ENCODE measurements at places on chromosomes 4 and X. TPM values are rescaled to one million over a fixed set of nuclear protein-coding genes. Genes with fewer than 3 reads are reported as not detected.

DNA sequence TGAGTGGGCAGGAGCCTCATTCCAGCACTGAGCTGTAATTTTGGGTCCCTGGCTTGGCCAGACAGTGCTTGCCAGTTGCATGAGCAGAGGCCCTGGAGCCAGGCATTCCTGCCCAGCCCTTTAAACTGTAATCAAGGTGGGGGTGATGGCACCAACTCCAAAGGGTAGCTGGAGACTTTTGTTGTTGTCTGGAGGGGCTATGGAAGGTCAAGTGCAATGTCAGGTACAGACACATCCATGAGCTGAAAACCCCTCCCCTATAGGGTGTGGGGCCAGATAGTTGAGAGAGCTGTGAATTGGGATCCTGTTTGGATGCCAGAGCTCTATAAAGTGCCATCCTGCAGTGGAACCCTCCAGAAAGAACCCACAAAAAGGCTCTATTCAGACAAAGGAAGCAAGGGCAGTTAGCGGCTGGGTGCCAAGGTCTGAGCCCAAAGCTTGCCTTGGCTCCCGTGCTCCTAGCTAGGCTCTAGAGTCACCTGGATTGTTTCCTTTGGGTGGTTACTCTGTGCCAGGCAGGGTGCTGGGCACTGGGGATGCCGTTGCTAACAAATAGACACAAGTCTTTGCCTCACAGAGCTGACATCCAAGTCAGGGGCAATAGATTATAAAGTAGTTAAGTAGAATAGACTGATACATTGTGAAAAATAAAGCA, 163.0 kb downstream of the EFNB1 start:
- no peak for DNase-seq

DNA sequence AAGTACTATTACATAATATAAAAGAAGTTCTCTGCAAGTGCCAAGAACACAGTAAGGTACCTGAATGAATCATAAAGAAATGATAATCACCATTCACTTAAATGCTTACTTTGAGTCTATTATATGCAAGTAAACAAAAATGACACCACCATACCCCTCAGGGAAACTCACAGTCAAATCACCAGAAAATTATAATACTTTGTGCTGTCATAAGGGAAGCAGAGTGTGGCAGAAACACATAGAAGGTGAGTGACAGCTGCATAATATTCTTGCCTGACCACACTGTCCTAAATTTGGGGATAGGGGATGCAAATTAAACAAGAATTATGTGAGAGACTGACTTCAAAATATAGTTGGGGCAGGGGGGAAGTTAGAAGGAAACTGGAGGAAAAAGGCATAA, 12.9 kb downstream of the CCNI start:
- DNase-seq, result no peak

SLC26A1 gene
- not detected for total RNA-seq

GRCh38 chr4:141570290-141570689, 66.1 kb upstream of the IL15 start:
- DNase-seq, result no peak

- no peak for DNase-seq
These were observed 85.2 kb downstream of the PLAC1 start for GRCh38 chrX:134572816-134573682.

GRCh38 chrX:82458207-82458754, 1049.8 kb upstream of the POU3F4 start:
- DNase-seq, result no peak

- DNase-seq, result no peak
These were observed 20.2 kb downstream of the ZDHHC9 start for GRCh38 chrX:129823522-129823921.

DNA sequence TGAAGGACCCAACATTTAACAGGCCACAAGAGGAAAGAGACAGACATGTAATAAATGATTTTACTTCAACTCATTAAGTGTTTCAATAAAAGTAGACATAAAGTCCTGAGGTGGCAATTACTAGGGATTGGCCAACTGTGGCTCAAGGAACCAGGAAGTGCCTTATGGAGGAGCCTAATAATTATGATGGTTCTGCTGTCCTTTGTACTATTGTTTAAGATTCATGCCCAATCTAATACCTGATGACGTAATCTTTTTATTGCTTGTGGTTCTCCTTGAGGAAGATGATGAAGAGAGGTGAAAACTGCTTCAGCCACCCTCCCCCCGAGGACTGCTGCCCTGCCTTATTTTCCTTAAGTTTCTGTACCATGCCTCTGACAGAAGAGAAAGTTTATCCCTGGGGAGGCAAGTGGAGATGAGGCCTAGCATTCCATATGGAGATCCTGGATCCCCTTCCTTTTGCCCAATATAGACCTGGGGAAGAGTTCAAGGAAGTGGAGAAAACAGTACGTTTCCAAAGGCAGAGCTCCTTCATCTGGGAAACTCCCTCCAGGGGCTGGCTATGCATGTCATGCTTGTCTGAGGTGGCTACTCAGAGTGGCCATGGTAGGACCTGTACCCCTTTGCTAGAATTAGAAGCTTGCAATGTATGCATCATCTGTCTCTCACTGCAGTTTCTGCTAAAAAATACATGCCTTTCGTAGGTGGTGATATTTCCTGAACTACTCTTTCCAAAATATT, 56.8 kb upstream of the FAT1 start:
- DNase-seq, result no peak
